CD4-positive, alpha-beta T cell treated with Interleukin-1 beta for 1 hour (primary cell): ENCODE measurements at places on chromosomes 13 and 19.

DNA sequence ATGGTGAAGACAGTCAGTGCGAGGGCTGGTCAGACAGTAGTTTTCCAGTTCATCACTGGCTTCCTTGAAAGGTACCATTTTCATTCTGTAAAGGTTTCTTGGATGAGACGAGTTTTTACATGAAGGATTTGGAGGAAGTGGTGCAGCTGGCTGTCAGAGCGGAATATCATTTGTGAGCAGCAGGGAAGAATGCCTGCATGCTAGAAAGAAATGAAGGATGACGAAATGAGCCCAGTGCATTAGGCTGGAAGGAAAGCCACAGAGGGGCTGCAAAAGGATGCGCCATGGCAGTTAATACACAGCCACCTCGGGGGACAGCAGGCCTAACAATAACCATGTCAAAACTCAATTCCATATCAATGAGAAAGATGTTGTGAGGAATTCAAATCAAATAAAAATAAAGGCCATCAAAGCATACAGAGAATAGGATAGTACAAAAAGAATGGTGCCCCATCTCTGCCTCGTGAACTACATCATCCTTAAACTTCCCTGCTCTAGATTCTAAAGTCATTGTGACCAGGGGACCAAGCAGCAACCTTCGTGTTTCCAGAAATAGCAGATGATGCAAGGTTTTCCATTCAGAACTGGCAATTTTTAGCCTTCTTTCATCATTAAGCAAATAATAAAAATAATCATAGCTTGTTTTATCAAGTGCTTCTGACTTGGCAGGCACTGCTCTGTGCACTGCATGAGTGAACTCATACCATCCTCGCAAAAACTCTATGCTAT is 504.2 kb downstream of the RFC3 start:
- no peak for DNase-seq

DNA sequence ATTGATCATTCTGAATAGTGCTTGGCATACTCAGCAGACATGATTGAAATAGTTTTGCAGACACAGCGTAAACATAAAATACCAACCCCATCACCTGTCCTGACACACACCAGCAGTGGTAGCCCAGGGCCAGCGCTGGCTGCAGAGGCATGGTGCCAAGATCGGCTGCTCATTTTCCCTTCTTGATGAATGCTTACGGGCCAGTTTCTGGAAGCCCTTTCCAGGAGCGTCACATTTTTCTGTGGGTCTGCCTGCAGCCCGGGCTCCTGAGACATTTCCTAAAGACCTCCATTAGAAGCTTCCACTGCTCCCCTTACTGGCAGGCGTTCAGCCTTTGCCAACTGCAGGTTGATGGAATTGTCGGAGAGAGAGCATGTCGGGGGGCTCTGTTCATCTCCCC is 48.6 kb downstream of the CHST8 start:
- no peak for DNase-seq

- peak; percentile 10 for DNase-seq
Measured at GRCh38 chr19:50266896-50267295, 62.3 kb downstream of the KCNC3 start.

- DNase-seq: no peak
Measured at GRCh38 chr13:66503890-66504289, 726.2 kb downstream of the PCDH9 start.

GRCh38 chr13:78194904-78195639 is 276.4 kb upstream of the EDNRB start:
- DNase-seq: no peak

DNA sequence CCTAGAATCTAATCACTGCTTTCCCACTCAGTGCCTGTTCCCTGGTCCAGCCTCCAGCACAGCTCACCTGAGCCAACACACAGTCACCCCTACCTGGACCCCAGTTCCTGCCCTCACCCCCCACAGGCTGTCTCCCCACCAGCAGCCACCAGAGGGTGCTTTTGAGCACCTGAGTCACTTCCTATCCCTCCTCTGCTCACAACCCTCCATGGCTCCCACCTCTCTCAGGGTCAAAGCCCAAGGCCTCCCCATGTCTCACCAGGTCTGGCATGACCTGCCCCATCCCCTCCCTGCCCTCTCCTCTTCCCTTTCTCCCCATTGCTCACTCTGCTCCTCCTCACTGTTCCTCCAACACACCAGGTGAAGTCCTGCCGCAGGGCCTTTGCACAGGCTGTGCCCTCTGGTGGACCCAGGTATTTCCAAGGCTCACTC is 7.1 kb upstream of the DPP9 start:
- DNase-seq: peak; percentile 59

GRCh38 chr19:54616821-54617560 is 13.3 kb upstream of the LILRB1 start:
- no peak for DNase-seq

- no peak for DNase-seq
Measured at GRCh38 chr13:106468207-106468606, 67.3 kb downstream of the EFNB2 start.
